ENCODE measurements at places on chromosomes 12 and 14. TPM values are rescaled to one million over a fixed set of nuclear protein-coding genes. Genes with fewer than 3 reads are reported as not detected.
A peak's percentile ranks its signal among the peaks of the same experiment; 100 is the strongest.

The FGF6 gene
- total RNA-seq = 0.73 TPM

The PARPBP gene
- total RNA-seq = 0.31 TPM

The FAM181A gene
- not detected for total RNA-seq

The PLBD2 gene
- total RNA-seq = 28.5 TPM

The RXYLT1 gene
- total RNA-seq = 16.5 TPM

The SLC7A8 gene
- 72.5 TPM for total RNA-seq

The COQ10A gene
- 17.7 TPM for total RNA-seq

The HOXC12 gene
- not detected for total RNA-seq

The MYF6 gene
- total RNA-seq = 1,770 TPM

The PRMT5 gene
- 83.2 TPM for total RNA-seq

The PLEKHG7 gene
- total RNA-seq = not detected

GRCh38 chr14:93982230-93983007 lies 6.0 kb upstream of the ASB2 start:
- peak overlapping the region; percentile 31 for H3K4me3 ChIP-seq
- H3K27ac ChIP-seq = peak overlapping the region; percentile 97
- peak; percentile 86 for DNase-seq

GRCh38 chr12:132419631-132420246 lies 70.2 kb upstream of the FBRSL1 start:
- H3K27ac ChIP-seq = no peak overlapping the region
- H3K27me3 ChIP-seq = peaks cover 60% of the 10 kb centered on the region
- H3K36me3 ChIP-seq = no peaks in the 10 kb centered on the region
- no peak overlapping the region for H3K4me3 ChIP-seq

DNA sequence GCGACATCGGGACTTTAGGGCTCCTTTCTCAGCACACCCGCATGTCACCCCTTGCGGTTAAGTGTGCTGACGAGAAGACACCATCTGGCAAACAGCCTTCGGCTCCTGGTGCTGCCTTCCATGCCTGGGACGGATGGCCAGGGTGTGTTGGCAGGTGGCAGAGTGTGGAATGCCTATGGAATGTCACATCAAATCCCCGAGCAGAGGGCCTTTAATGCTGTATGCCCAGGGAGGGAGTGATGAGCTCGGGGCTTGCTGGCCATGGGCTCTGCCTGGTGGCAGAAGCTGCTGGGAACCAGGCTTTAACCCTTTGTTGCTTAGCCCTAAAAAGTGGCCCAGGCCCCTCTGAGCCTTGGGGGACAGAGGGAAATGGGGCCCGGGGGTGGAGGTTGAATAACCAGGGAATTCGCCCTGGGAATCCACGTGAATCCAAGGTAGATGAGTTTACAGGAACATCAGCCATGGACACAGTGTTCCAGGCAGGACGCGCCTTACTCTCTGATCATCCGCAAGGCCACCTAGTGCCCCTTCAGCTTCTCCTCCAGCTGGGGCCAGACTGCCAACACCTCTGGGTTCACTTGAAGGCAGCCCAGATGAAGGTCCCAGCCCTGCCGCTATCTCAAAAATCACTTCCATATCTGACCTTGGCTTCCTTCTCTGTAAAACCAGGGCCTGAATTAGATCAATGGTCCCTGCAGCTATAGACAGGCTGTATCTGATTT lies 17.4 kb downstream of the FAM181A start:
- H3K36me3 ChIP-seq = no peaks in the 10 kb centered on the region
- peak overlapping the region; percentile 97 for H3K27ac ChIP-seq

DNA sequence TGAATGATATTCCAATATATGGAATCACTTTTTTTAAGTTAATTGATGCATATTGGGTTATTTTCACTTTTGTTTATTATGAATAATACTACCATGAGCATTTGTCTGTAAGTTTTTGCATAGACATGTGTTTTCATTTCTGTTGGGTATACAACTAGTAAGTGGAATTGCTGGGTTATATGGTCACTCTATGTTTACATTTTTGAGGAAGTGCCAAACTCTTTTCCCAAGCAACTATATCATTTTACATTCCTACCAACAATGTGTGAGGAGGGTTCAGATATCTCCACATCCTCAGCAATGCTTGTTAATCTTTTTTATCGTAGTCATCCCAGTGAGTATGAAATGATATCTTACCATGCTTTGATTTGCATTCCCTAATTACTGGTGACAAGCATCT lies 64.0 kb downstream of the MON2 start:
- H3K27me3 ChIP-seq = no peaks in the 10 kb centered on the region
- no peak overlapping the region for H3K27ac ChIP-seq
- no peaks in the 10 kb centered on the region for H3K4me1 ChIP-seq
- H3K4me3 ChIP-seq = no peak overlapping the region
- H3K36me3 ChIP-seq = no peaks in the 10 kb centered on the region

DNA sequence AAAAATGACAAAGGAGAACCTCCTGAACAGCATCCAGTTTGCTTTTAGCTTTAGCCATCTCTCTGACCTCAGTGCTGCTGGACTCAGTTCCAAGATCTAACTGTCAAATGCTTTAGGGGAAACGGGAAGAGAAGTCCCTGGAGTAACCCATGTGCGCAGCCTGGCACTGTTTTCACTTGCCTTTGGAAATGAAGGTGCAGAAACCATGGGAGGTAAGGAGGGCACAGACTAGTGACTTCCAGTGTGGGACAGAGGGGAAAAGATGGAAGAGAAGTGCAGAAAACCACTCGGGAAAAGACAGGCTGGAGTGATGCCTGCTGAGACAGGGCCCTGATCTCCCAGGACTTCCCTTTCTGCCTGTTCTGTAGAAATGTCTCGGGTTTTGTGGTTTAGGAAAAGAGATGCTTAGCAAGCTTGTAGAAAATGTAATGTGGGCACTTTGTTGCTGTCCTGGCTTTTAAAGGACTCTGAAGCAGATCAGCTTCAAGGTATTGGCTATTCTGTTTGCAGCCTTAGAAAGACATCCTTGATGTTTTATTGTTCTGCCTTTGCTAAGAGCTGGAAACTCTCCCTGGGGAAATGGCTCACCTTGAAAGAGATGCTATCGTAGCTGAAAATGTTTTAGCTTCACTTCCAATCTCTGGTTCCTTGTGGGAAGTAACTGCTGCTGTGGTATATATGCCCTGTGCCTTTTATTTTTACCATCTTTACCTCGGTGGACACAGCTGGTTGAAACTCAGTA lies 124.6 kb upstream of the HIF1A start:
- no peak for DNase-seq
- no peaks in the 10 kb centered on the region for H3K36me3 ChIP-seq
- no peak overlapping the region for H3K4me3 ChIP-seq

DNA sequence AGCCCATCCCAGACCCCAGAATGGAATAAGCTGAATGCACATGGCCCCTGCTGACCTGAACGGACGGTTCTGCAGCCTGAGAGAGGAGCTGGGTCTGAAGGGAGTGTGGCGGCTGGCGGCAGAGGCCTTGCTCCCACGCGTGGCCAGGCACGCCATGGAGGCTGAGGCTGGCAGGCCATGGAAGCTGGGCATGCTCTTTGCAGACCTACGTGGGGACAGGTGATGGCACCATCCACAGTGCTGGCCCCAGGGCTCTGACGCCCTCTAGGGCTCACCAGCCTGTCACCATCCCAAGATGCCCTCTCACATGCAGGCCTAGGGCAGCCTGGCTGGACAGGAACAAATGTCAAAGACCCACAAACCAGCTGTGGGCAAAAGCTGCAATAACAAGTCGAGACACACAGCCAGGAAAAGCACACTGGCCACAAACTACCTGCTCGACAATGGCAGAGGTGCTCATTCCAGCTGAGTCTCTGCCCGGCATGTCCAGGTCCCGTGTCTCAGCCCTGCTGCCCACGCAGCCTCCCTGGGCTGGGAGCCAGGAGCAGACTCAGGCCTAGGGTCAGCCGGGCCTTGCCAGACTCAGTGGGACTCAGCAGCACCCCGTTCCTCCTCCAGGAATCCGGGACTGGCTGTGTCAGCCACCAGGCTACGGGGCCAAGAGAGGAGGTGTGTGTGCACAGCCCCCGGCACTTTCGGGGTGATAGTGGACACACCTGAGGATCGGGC lies 19.7 kb downstream of the BTBD6 start:
- no peaks in the 10 kb centered on the region for H3K27me3 ChIP-seq
- no peaks in the 10 kb centered on the region for H3K36me3 ChIP-seq
- peaks cover 3% of the 10 kb centered on the region for H3K4me1 ChIP-seq
- no peak for DNase-seq
- H3K4me3 ChIP-seq = no peak overlapping the region

- no peak for DNase-seq
- no peak overlapping the region for H3K4me3 ChIP-seq
- H3K4me1 ChIP-seq = no peaks in the 10 kb centered on the region
- no peaks in the 10 kb centered on the region for H3K36me3 ChIP-seq
These were observed 126.7 kb downstream of the PHETA1 start for GRCh38 chr12:111242184-111242583.

GRCh38 chr12:95898081-95898480 lies 39.3 kb downstream of the SNRPF start:
- no peak for DNase-seq
- no peak overlapping the region for H3K27ac ChIP-seq
- H3K27me3 ChIP-seq = no peaks in the 10 kb centered on the region
- no peaks in the 10 kb centered on the region for H3K4me1 ChIP-seq
- H3K4me3 ChIP-seq = no peak overlapping the region

GRCh38 chr14:103828315-103828967 lies 18.9 kb downstream of the PPP1R13B start:
- DNase-seq = no peak
- no peak overlapping the region for H3K4me3 ChIP-seq
- no peak overlapping the region for H3K27ac ChIP-seq
- peaks cover 6% of the 10 kb centered on the region for H3K4me1 ChIP-seq
- no peaks in the 10 kb centered on the region for H3K36me3 ChIP-seq

DNA sequence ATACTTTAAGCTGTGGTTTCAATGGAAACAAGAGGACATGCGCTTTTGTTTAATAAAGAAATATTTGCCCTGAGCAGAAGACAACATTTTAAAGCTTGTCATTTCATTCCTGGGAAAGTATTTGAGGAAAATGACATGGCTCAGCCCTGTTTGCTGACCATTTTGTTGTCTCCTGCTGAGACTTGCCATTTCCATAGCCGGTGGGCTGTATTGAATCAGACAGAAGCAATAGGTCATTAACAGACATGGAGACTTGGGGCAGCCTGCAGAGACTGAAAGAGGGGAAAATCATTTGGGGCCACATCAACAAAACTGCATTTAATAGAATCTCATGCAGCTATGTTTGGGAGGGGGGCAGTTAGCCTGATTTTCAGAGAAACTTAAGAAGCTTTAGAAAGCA lies 443.0 kb downstream of the NPAS3 start:
- H3K27ac ChIP-seq = no peak overlapping the region
- H3K27me3 ChIP-seq = no peaks in the 10 kb centered on the region
- H3K36me3 ChIP-seq = no peaks in the 10 kb centered on the region
- H3K4me3 ChIP-seq = no peak overlapping the region
- no peak for DNase-seq

DNA sequence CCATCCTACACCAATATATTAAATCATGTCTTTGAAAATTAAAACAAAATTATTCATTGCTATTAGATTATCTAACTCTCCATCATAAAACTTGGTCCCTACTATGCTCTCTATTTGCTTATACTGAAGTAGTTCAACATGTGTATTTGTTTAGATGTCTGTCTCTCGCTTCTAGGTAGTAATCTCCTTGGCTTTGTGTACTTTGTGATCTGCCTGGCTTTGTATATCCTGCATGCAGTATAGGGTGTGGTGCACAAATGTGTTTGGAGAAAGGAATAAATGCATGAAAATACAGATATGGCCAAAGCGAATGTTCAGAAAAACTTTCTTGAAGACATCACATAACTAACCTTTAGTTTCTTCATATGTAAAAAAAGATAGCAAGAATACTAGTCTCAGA lies 246.6 kb upstream of the LRFN5 start:
- H3K27ac ChIP-seq = no peak overlapping the region
- no peaks in the 10 kb centered on the region for H3K4me1 ChIP-seq
- no peak overlapping the region for H3K4me3 ChIP-seq
- no peak for DNase-seq
- no peaks in the 10 kb centered on the region for H3K27me3 ChIP-seq

GRCh38 chr12:52010692-52011601 lies 4.2 kb downstream of the TAMALIN start:
- H3K27ac ChIP-seq = peak overlapping the region; percentile 82
- H3K36me3 ChIP-seq = no peaks in the 10 kb centered on the region

DNA sequence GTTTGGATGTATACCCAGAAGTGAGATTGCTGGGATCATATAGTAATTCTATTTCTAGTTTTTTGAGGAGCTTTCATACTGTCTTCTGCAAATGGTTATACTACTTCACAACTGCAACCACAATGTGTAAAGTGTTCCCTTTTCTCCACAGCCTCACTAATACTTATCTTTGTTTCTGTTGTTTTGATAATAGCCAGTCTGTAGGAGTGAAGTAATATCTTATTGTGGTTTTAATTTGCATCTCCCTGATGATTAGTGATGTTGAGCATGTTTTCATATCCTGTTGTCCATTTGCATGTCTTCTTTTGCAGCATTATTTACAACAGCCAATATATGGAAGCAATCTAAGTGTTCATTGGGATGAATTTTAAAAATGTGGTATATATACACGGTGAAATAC lies 29.9 kb downstream of the GABARAPL1 start:
- no peak overlapping the region for H3K27ac ChIP-seq
- no peaks in the 10 kb centered on the region for H3K27me3 ChIP-seq
- DNase-seq = no peak
- H3K4me3 ChIP-seq = no peak overlapping the region
- H3K4me1 ChIP-seq = no peaks in the 10 kb centered on the region
- H3K36me3 ChIP-seq = no peaks in the 10 kb centered on the region

DNA sequence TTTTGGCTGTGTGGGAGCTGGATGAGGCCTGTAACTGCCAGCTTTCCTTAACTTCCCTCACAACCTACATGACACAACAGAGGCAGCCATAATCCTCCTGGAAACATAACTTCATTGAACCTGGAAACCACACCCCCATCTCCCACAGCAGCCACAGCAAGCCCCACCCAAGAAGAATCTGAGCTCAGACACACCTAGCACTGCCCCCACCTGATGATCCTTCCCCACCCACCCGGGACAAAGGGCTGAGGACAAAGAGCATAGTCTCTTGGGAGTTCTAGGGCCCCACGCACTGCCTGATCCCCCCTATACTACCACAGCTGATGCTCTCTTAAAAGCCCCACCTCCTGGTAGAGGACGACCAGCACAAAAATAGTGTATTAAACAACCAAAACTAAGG lies 29.6 kb upstream of the TSPAN8 start:
- no peak overlapping the region for H3K27ac ChIP-seq
- H3K27me3 ChIP-seq = no peaks in the 10 kb centered on the region
- DNase-seq = no peak
- no peaks in the 10 kb centered on the region for H3K4me1 ChIP-seq

DNA sequence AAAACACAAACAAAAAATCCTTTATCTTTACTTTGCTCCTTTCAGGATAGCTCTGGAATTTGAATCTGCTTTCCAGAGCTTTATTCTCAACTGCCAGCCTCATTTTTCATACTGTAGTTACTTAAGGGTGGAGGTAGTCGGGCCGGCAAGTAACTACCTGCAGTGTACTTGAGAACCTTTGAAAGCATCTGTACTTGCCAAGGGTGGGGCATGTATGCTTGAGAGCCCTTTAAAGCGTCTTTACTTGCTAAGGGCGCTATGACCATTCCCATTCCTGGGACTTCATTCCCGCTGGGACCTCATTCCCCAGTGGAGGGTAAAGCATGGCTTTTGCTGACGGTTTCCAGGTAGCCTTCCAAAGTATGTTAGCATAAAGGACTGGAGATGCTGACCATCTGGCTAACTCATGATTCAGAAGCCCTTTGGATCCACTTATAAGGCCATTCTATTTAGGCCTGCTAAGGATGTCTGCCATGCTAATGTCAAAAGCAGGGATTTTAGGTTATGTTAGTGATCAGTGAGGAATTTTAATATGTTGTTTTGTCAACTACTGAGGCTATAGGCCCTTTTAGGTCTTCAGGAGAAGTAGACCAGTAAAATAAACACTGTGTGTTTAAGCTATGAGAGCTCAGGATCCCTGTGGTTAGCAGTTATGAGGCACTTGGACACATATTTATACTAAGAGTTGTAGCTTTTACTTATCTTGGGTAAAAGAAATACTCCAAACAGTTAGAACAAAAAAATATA lies 74.9 kb downstream of the CRADD start:
- no peaks in the 10 kb centered on the region for H3K27me3 ChIP-seq
- H3K4me1 ChIP-seq = peaks cover 21% of the 10 kb centered on the region
- no peak for DNase-seq
- H3K4me3 ChIP-seq = no peak overlapping the region
